ENCODE measurements at places on chromosomes 3 and 15.

DNA sequence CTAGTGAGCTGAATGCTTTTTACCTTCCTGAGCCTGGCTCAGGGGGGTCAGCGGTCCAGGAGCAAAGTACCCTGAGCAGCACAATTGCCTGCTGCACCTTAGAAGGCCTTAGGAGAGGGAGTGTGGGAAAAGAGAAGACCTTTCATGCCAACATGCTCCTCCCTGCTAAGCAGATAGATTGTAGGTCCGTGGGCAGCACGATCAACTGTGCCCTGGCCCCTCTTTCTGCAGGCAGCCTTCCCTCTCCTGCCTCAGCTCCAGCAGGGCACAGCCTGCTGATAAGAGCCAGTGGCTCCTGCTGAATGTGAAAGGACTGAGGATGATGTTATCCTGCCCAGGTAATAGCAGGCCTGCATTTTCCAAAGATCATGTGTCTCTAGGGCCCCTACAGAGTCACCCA is 4.1 kb downstream of the CORO2B start:
- no peak for DNase-seq

DNA sequence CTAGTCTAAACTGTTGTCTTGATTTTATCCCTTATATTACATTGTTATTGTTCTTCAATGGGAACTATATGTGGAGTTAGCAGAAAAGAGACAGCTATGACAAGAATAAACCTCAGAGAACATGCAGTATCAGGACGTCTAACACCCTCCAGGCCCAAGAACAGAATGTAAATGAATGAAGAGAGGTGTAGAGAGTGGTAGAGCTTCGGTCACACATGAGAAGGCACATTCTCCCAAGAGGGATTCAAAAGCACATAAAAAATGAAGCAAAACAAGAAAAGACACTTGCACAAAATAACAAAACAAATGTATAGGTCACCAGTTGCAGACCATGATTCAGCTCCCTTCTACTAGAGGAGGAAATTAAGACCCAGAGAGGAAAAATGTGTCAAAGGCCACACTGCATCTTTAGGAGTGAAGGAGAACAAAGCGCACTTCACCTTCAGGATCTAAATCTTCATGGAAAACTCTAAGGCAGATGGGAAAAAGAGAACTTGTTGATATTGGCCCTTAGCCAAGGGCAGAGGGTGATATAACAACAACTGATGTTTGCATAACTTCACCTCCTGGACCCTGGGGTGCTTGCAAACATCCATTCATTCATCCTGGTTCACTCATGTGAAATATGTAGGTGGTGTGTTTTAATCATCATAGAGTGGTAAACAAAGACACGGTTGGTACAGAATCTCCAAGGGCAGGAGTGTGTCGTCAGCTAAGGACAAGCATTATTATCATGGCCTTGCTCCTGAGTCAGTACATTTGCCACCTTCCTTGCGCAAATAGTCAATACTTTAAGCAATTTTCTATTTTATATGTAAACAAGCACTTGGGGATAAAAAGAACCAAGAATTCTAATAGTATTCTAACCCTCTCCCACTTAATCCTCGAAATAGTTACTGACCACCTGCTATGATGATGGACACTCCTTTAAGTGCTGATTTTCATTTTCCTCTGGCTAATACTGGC is 8.8 kb downstream of the NEK10 start:
- DNase-seq, result no peak

DNA sequence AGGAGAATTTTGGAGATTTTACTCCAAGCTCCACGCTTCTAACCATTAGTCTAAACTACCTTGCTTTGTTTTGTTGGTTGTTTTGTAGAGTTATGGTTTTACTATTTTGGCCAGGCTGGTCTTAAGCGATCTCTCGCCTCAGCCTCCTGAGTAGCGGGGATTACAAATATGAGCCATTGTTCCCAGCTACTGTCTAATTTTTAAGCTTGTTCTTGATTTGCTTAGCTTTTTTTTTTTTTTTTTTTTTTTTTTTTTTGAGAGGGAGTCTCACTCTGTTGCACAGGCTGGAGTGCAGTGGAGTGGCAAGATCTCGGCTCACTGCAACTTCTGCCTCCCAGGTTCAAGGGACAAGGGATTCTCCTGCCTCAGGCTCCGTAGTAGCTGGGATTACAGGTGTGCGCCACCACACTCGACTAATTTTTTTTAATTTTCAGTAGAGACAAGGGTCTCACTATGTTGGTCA is 28.5 kb downstream of the EFCAB12 start:
- no peak for DNase-seq

DNA sequence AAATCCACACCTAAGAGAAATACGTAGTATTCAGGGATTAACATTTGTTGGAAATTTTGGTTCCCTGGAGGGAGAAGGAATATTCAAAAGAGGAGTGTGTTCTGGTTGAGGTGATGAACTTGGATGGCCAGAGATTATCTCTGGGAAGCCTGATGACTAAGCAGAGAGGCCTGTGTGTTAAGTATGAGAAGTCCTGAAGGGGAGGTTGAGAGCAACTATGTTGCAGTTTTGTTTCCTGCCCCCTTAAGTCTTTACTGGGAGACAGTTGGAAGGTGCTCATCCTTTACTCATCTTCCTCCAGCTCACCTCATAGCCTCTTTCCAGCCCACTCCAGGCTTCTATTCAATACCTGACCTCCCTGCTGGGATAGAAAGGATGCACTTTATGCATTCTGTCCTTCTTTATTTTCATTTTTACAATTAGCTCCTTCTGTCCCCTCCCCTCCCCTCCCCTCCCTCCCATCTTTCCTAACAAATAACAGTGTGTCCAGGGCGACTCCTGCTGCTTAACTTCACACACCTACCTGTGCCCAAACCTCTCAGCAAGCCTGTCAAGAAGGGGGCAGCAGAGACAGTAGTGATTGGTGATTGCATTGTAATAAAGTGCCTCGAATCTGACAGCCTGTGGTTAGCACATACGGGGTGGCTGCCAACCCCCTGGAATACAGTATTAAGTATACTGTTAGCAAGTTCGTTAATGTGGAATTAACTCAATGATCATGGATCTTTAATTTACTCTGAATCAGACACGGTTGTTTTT is 11.9 kb downstream of the RAP2B start:
- DNase-seq, result no peak

DNA sequence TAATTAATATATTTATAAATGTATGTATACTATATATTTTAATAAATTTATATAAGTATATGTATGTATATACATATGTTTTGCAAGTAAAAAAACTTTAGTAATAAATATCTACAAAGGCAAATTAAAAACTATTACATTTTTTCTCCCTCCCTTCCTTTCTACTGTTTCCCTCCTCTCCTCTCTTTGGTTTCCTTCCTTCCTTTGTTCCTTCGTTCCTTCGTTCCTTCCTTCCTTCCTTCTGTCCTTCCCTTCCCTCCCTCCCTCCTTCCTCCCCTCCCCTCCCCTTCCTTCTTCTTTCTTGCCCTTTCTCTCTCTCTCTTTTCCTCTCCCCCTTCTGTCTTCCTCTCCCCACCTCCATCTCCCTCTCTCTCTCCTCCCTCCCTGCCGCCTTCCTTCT is 423.6 kb downstream of the LPP start:
- DNase-seq, result no peak

DNA sequence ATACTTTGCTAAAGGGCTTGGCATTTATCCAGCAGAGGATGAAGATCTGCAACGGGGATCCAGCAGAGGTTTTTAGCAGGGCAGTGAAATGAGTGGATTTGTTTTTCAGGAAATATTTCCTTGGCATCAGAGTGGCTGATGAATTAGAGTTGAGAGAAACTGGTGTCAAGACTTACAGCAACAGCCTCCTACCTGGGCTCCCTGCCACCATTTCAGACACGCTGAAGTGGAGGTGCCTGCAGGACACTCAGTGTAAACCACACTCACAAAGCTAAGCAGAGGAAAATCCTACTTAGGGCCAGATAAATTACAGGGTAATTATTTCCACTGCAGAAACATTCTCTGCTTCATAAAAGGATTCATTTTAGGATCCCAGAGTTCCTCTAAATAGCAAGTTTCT is 519.7 kb downstream of the FGF12 start:
- no peak for DNase-seq
